ENCODE measurements at places on chromosomes 3 and 15. TPM values are rescaled to one million over a fixed set of nuclear protein-coding genes. Genes with fewer than 3 reads are reported as not detected.

CA12 gene
- 0.68 TPM for total RNA-seq

CACNA1D gene
- total RNA-seq: 1.9 TPM

ALDH1L1 gene
- 0.90 TPM for total RNA-seq

DNA sequence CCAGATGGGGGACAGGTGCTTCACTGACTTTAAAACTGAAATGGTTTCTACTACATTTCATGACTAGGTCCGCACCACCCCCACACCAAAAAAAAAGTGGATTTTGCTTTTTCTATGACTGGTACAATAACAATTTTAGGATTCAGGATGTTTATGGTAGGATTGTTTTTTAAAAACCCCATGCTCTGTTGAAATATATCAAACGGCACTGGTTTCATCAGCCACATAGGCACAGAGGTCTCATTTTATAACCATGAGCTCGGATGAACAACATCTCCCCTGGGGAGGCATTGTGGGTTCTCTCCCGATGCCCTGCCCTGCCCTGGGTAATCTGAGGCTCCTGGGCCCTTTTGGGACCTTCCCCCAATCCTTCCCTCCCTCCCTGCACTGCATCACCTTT is 202.7 kb upstream of the KBTBD8 start:
- peaks cover 9% of the 10 kb centered on the region for H3K36me3 ChIP-seq
- no peak for DNase-seq
- H3K27ac ChIP-seq: no peak overlapping the region

- H3K4me1 ChIP-seq: peaks cover 5% of the 10 kb centered on the region
- no peak overlapping the region for H3K27ac ChIP-seq
- no peak overlapping the region for H3K4me3 ChIP-seq
These were observed 31.5 kb downstream of the FBLN2 start for GRCh38 chr3:13580256-13581023.

DNA sequence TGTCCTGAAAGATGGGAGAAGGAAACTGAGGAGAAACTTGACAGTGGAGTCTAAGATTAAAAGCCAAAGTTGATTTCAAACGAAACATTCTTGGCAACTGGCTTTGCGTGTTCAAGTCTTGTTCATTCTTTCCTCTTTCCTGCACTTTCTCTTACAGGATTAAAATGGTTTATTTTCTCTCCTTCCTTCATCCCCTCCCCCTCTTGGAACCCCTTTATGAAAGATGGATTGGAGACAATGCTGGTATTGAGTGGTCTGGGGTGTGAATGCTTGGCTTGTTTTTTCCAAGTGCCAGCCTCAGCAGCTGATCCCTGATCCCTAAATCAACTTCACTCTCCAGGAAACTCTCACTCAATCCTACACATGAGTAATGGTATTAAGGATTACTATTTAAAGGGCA is 703 bp upstream of the LSAMP start:
- H3K4me3 ChIP-seq: peak overlapping the region; percentile 75
- H3K36me3 ChIP-seq: no peaks in the 10 kb centered on the region
- H3K27ac ChIP-seq: no peak overlapping the region
- H3K4me1 ChIP-seq: no peaks in the 10 kb centered on the region

DNA sequence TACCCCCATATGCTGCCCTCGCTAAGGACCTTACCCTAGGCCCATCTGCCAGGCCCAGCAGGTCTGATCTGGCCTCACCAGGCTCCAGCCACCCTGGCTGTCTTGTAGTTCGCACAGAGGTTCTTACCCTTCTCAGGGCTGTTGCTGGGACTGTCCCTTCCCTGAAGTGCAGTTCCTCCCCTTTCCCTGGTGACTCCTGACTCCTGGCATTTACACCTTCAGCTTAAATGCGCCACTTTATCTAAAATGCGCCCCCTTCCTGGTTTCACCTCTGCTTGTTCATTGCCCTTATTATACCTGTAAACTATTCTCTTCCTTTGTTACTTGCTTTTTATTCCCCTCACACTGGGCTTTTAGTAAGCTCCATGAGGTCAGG is 835 bp upstream of the TTLL3 start:
- no peaks in the 10 kb centered on the region for H3K4me1 ChIP-seq
- H3K27ac ChIP-seq: no peak overlapping the region
- DNase-seq: peak; percentile 43
- peaks cover 30% of the 10 kb centered on the region for H3K36me3 ChIP-seq
- H3K27me3 ChIP-seq: no peaks in the 10 kb centered on the region

DNA sequence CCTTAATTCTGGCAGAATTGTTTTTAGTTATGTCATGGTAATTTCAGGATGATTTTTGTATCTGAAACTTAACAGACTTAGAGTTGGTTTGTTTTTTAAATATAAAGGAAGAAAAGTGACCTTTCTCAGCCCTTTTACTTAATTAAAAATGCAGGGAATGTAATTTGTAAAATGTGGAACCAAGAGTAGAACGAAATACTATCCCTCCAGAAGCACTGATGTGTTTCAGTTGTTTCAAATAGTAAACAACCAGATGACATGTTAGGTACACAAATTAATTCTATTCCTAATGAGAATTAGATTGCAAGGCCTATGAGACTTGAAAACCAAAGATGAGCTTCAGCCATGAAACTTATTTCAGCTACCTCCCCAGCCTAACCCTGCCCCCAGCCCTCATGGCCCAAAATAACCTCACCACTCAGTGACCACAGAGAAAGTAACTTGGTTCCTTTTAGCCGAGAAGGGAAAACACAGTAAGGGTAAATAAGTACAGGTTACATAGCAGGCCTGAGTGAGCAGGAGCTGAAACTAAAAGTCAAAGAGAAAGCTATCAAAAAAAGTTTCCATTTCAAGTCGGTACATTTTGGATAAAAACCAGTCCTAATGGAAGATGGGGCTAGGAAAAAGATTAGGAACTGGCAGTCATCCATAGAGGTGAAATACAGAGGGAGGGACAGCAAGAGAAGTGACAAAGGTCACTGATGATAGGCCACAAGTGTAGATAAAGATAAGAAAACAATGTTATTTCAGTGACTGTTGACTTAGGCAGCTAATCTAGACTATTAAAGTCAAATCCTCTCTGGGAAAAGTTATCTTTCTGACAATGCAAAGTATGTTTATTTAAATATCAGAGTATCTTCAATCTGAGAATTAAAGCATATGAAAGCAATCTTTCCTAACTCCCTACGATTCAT is 23.2 kb downstream of the SENP8 start:
- H3K36me3 ChIP-seq: no peaks in the 10 kb centered on the region
- no peaks in the 10 kb centered on the region for H3K4me1 ChIP-seq
- no peak overlapping the region for H3K4me3 ChIP-seq
- no peak for DNase-seq
- H3K27me3 ChIP-seq: no peaks in the 10 kb centered on the region
- H3K27ac ChIP-seq: no peak overlapping the region

DNA sequence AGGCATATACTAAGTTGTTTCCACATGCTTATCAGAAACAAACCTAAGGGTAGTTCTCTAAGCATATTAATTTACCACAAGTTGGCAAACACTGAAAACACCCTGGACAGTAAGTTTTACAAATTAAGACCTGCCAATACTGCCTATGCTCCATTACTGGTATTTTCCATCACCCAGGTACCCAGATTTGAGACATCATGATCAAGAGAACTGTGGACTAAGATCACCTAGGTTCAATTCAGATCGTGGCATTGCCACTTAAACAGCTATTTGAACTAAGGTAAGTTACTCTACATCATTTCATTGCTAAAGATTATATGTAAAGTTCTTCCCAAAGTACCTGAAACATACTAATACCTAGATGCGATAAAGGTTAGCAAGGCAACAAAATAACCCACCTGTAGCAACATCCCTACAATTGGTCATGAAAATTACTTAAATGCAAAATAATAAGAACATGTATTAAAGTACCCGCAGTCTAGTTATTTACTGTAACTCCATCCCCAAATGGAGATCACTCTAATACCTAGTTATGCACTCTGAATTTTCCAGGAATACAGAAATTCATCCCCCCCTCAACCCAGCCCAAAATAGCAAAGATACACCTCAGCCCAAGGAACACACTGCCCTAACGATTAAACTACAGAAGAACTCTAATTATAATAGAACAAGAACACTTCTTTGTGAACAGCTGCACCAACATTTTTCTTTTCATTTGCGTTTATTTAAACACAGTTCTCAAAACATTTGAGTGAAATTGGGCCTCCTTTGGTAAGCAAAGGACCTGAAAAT is 21.6 kb downstream of the TRA2B start:
- peaks cover 69% of the 10 kb centered on the region for H3K36me3 ChIP-seq
- no peaks in the 10 kb centered on the region for H3K27me3 ChIP-seq
- no peak overlapping the region for H3K27ac ChIP-seq
- DNase-seq: no peak
- H3K4me1 ChIP-seq: no peaks in the 10 kb centered on the region

DNA sequence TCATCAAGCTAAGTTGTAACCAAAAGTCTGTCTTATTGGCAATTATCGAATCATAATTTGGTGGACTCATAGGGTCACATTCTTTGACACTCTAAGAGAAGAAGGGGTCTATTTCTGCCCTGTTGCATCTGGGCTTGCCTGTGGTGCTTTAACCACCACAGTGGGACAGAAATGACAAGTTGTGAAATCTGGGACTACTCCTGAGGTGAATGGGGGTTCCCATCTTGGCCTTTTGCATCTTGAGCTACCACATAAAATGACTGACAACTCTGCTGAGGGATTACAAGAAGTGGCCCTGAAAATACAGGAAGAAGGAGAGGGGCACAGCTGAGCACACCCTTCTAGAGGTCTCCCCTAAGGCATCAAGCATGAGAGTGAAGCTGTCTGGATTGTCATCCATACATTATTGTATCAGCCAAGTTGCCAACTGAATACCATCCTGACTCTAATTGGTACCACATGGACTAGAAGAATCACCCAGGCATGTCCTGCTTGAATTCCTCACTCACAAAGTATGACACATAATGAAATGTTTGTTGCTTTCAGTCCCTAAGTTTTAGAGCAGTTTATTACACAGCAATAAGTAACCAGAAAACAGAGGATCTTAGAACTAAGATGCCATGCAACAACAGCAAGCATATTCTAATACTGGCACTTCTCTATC is 306.5 kb downstream of the ROBO1 start:
- H3K27me3 ChIP-seq: no peaks in the 10 kb centered on the region
- H3K4me3 ChIP-seq: no peak overlapping the region

DNA sequence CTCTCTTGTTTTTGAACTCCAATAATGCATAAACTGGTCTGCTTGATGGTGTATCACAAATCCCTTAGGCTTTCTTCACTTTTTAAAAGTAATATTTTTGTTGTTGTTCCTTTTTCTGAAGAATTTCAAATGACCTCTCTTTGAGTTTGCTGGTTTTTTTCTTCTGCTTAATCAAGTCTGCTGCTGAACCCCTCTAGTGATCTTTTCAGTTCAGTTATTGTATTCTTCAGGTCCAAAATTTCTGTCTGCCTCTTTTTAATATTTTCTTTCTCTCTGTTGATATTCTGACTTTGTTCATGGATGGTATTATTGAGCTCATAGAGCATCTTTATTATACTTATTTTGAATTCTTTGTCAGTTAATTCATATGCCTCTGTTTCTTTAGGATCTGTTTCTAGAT is 21.8 kb upstream of the CEP152 start:
- no peaks in the 10 kb centered on the region for H3K27me3 ChIP-seq
- no peak for DNase-seq
- no peaks in the 10 kb centered on the region for H3K36me3 ChIP-seq
- no peak overlapping the region for H3K4me3 ChIP-seq

DNA sequence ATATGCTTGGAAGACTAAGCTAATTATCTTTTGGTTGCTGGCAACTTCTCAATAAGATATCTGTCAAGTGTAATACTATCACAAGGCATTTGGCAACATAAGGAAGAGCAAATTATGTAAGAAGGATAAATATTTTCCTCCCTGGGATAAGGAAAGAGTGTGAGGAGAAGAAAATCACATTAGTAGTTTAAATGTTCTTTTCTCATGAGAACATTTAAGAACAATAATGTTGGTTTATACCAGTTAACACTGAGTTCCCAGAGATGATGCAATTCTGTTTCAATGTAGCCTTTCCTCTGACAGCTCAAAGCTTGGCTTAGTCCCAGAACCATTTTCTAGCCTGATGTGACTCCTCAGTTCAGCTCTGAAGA is 66.1 kb upstream of the NPHP3 start:
- H3K4me1 ChIP-seq: peaks cover 3% of the 10 kb centered on the region
- DNase-seq: no peak
- H3K4me3 ChIP-seq: no peak overlapping the region
- H3K27ac ChIP-seq: no peak overlapping the region

- no peaks in the 10 kb centered on the region for H3K36me3 ChIP-seq
- peaks cover 26% of the 10 kb centered on the region for H3K27me3 ChIP-seq
- no peak overlapping the region for H3K27ac ChIP-seq
- H3K4me1 ChIP-seq: no peaks in the 10 kb centered on the region
These were observed 1.2 kb upstream of the FAM81A start for GRCh38 chr15:59436774-59437141.

DNA sequence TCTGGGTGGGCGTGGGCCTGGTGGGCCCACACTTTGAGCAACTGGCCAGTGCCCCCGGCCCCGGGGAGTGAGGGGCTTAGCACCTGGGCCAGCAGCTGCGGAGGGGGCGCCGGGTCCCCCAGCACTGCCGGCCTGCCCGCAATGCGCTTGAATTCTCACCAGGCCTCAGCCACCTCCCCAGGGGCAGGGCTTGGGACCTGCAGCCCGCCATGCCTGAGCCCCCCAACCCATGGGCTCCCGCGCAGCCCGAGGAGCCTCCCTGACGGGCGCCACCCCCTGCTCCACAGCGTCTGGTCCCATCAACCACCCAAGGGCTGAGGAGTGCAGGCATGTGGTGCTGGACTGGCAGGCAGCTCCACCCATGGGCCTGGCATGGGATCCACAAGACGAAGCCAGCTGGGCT is 484.3 kb downstream of the UNC13C start:
- H3K36me3 ChIP-seq: peaks cover 6% of the 10 kb centered on the region
- no peaks in the 10 kb centered on the region for H3K27me3 ChIP-seq
- no peak overlapping the region for H3K27ac ChIP-seq
- DNase-seq: no peak
- no peak overlapping the region for H3K4me3 ChIP-seq

DNA sequence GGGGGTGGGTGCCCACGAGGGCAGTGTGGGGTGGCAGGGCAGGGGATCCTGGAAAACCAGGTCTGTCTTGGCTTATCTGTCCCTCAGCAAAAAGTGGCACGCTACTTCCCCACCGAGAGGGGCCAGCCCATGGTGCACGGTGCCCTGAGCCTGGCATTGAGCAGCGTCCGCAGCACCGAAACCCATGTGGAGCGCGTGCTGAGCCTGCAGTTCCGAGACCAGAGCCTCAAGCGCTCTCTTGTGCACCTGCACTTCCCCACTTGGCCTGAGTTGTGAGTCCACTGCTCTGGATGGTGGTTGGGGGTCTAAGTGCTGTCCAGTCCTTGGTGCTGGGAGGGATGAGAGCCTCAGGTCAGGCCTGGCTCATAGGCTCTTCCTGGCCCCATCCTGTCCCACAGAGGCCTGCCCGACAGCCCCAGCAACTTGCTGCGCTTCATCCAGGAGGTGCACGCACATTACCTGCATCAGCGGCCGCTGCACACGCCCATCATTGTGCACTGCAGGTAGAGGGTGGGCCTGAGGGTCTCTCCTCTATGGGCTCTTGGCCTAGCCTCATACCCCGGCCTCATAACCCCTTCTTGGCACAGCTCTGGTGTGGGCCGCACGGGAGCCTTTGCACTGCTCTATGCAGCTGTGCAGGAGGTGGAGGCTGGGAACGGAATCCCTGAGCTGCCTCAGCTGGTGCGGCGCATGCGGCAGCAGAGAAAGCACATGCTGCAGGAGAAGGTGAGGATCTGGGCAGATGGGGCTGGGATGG is 31.1 kb downstream of the PTPN23 start:
- H3K27ac ChIP-seq: no peak overlapping the region
- no peaks in the 10 kb centered on the region for H3K27me3 ChIP-seq
- peaks cover 67% of the 10 kb centered on the region for H3K36me3 ChIP-seq
- no peak overlapping the region for H3K4me3 ChIP-seq
- DNase-seq: no peak
